ENCODE measurements at places on chromosomes 3 and 15.

DNA sequence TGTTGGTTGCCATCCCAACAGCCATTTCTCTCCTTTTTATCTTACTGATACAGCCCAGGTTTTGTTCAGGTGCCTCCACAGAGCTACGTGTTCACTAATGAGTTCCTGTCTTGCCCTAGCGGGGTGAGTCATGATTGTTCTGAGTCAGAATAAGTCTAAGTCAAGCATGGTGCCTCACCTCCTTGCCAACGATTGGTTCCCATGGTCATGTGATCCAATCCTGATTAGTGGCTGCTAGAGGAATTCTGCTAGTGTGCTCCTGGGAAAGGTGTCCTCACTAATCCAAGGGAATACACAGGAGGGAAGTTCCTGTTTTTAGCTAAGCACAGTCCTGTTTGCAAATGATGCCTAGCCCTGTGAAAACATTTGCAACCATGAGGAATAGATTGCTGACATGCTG, 99.8 kb downstream of the NSUN3 start:
- DNase-seq = no peak

- DNase-seq = no peak
These were observed 14.7 kb downstream of the USP50 start for GRCh38 chr15:50531766-50532165.

GRCh38 chr3:51974277-51974962, 444 bp upstream of the ABHD14A start:
- DNase-seq = no peak

DNA sequence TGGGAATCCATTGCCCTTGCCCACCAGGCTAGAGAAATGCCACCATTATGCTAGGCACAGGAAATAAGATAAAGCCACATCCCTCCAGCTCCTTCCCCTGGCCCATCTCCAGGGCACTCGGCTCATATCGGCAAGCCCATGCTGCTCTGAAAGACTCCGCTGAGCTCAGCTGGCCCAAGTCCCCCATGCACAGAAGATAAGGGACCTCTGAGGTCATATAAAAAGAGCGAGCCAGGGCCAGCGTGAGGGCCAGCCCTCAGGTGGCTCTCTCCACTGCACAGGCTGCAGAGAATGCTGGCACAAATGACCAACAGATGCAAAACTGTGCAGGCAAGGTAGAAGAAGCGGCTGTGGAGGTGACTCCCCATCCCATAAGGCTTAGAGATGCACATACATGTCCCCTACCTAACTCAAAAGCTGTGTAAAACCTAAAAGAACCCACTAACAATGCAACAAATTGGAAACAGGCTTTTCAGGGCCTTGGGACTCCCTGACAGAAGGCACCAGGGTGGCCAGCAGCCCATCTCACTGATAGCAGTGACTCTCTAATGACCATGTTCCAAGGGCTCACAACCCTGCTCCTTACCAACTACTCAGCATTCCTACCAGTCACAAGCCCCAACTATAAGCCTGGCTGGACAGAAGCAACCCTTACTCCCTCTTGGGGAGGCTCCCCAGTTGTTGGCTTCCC, 3.0 kb downstream of the RAB6B start:
- DNase-seq = no peak

DNA sequence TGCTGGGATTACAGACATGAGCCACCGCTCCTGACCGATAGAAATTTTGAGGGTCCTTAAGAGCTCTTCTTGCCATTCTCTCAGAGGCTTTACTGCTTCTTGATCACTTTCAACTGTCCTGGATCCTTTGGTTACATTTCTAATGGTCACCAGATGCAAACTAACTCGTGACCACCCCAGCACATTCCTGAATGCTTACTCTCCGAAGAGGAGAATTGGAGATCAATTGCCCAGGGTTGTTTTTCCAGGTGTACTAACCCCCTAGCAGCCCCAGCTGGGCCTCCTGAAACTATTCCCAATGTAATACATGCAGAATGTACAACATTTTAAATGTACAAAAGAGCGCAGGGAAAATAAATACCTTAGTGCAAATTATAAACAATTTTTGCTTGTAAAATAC, 65.1 kb upstream of the TBL1XR1 start:
- no peak for DNase-seq

DNA sequence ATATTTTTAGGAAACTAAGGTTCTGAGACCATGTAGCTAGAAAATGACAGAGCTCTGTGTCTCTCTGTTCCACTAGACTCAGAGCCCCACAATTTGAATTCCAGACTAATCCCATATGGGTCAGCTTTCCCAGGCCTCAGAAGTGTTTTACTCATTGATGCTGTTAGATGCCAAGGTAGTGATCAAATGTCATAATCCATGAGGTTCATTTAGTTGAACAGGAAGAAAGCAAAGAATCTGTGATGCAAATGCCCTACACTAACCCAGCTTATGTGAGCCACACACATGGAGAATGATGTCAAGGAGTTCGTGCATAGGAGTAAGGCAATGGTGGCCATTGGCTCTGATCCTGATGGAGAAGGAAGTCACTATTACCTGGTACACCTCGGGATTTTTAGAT, 363.4 kb upstream of the RARB start:
- no peak for DNase-seq

- no peak for DNase-seq
These were observed 20.3 kb upstream of the PTPN9 start for GRCh38 chr15:75599401-75599800.

- no peak for DNase-seq
These were observed 17.0 kb downstream of the THAP10 start for GRCh38 chr15:70875001-70875782.

DNA sequence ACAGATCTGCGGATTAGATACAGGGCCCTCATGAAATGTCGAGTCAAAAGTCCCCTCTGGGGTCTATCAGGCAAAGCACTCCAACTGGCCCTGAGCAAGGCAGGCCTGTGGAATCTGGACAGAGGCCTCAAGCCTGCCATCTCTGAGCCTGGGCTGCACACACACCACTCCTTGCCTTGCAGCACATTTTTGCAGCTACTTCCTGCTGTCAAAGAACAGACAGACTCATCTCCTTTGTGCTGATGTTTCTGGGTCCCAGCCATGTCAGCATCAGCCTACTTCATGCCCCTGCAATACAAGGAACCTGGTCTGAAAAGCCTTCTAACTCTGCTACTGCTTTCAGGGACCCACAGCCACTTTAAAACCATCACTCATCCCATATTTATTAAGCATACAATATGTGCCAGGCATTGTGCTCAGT, 60.6 kb upstream of the IL12A start:
- DNase-seq = no peak

- DNase-seq = peak; percentile 89
These were observed at the start of gene RCCD1 for GRCh38 chr15:90954712-90955623. Gene RCCD1 (plus strand): TSS chr15:90954884. CDS start chr15:90956735, 1,851 bp downstream.

DNA sequence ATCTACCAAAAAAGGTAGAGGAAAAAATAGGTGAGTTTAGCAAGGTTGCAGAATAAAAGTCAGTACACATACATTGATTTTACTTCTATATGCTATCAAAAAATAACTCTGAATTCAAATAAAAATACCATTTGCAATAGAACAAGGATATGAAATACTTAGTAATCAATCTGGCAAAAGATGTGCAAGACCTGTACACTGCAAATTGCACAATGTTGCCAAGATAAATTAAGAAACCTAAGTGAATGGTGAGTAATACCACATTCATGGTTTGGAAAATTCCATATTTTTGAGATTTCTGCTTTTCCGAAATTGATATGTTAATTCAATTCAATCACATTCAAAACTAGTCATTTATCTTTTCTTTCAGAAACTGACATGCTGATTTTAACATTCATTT, 464.8 kb downstream of the EPHA3 start:
- DNase-seq = no peak

GRCh38 chr3:56916716-56917360, 115.1 kb upstream of the ARHGEF3 start:
- no peak for DNase-seq

DNA sequence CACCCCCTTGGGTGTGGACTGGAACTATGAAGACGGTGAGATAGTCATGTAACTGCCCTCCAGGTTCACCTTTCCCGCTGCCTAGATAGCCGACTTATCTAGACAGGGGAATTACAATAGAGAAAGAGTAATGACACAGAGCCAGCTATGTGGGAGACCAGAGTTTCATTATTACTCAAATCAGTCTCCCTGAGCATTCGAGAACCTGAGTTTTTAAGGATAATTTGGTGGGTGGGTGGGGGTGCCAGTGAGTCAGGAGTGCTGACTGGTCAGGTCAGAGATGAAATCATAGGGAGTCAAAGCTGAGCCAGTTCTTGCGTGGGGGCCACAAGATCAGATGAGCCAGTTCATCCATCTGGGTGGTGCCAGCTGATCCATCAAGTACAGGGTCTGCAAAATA, 19.7 kb upstream of the DNAJC19 start:
- DNase-seq = no peak

- DNase-seq = no peak
These were observed 685.0 kb downstream of the PDCD6IP start for GRCh38 chr3:34483311-34483887.

DNA sequence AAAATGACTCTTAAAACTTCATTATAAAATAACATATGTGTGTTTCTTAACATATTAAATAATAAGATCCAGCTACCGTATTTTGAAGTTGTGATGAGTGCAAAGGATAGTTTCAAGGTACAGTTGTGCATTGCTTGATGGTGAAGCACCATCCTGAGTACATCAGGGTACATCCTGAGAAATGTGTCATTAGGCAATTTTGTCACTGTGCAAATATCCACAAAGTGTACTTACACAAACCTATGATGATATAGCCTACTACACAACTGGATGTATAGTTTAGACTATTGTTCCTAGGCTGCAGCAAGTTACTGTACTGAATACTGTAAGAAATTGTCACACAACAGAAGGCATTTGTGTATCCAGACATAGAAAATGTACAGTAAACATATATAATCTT, 20.8 kb upstream of the TM4SF1 start:
- no peak for DNase-seq

DNA sequence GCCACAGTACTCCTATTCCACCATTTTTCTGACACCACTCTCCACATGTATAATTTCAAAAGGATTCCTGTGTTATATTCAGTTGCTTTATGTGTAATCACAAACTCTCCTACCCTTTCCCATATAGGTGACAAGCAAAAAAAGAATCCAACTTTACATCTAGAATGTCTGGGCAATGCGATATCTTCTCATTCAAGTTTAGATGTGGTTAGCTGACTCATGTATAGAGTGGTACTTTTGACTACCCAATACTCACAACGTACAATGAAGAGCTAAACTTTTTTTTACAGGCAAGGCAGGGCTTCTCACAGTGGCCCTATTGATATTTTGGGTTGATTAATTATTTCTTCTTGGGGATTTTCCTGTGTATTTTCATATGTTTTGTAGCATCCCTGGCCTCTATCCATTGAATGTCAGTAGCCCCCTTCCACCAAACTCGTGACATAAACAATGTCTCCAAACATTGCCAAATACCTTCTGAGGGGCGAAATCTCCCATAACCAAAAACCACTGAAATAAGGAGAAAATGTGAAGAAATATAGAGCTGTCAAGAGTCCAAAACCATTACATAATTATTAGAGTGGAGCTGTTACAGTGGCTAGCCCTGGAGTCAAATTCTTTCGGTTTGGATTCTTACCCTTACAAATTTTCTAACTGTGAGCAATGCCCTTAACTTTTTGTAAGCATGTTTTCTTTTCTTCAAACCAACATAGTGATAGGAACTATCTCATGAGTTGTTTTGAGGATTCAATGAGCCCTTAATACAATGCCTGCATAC, 342.6 kb downstream of the NSUN3 start:
- no peak for DNase-seq

GRCh38 chr3:22318325-22318724, 567.3 kb upstream of the ZNF385D start:
- no peak for DNase-seq

GRCh38 chr3:156682501-156682900, 8.1 kb downstream of the TIPARP start:
- no peak for DNase-seq

- no peak for DNase-seq
These were observed 291.2 kb upstream of the C2CD4B start for GRCh38 chr15:62456011-62456920.

DNA sequence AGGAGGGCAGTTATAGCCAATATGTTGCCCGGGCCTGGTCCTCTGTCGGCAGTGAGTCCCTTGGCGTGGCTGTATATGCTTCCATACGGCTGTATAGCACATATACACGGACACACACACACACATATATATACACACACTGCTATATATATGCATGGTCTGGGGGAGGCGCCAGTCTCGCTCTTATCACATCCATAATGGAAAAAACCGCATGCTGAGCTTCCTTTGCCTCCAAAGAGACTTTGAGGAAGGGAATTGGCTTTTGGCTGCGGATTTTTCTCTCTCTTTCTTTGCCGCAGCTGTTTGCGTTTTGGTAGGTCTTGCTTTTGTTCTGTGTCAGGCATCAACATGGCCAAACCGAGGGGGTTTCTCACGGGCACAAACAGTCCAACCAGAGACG, 11.3 kb upstream of the TMEM115 start:
- DNase-seq = no peak

DNA sequence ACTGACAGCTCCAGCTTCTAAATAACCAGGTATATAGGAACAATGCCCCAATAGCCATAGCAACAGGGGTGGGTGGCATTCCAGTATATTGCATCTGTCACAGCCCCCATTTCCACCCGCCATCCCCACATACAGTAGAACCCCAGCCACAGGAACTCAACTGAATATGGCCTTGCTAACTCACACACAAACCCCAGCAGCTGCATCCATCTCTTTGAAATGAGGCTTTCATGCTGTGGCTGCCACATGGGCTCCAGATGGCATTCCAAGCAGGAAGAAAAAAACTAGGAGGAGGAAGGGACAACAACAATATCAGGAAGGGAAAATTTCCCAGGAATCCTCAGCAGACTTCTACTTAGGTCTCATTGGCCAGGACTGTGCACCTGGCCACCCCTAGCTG, 54.6 kb downstream of the CCR3 start:
- no peak for DNase-seq

- no peak for DNase-seq
These were observed 24.3 kb downstream of the H1-8 start for GRCh38 chr3:129567176-129567705.

- DNase-seq = no peak
These were observed 562 bp downstream of the NBEAL2 start for GRCh38 chr3:46979958-46980497.

- no peak for DNase-seq
These were observed 44.5 kb downstream of the NANOGP8 start for GRCh38 chr15:35040339-35041255.

GRCh38 chr3:112572701-112573100, 10.9 kb downstream of the SLC35A5 start:
- DNase-seq = no peak
